ENCODE measurements at places on chromosomes 3 and 15.

GRCh38 chr3:189232790-189233189, 61.0 kb downstream of the TPRG1 start:
- no peak for DNase-seq

- DNase-seq: no peak
Measured at GRCh38 chr3:10047876-10048275, 21.6 kb downstream of the FANCD2 start.

DNA sequence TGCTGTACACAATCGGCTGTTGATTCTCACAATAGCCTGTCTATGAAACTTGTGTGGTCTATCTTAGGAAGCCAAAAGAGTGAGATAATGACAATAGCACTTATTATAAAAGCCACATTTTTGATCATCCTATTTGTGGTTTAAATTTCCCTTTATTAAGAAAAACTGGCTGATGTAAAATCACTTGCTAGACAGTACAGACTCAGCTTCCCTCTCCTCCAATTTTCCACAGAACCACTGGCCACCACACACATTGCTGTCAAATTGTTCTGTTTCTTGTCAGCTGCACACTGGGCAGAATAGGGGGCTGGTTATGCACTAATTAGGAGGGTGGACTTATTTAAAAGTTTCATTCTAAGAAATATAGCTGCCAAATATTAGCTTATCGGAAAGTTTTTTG, 425.9 kb downstream of the EPHA3 start:
- DNase-seq: no peak

DNA sequence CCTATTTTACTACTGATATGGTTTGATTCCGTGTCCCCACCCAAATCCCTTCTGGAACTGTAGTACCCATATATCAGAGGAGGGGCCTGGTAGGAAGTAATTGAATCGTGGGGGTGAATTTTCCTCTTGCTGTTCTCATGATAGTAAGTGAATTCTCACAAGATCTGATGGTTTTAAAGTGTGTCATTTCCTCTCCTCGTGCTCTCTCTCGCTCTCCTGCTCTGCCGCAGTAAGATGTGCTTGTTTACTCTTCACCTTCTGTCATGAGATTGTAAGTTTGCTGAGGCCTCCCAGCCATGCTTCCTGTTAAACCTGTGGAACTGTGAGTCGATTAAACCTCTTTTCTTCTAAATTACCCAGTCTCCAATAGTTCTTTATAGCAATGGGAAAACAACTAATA, 81.2 kb upstream of the ZBTB20 start:
- DNase-seq: no peak

DNA sequence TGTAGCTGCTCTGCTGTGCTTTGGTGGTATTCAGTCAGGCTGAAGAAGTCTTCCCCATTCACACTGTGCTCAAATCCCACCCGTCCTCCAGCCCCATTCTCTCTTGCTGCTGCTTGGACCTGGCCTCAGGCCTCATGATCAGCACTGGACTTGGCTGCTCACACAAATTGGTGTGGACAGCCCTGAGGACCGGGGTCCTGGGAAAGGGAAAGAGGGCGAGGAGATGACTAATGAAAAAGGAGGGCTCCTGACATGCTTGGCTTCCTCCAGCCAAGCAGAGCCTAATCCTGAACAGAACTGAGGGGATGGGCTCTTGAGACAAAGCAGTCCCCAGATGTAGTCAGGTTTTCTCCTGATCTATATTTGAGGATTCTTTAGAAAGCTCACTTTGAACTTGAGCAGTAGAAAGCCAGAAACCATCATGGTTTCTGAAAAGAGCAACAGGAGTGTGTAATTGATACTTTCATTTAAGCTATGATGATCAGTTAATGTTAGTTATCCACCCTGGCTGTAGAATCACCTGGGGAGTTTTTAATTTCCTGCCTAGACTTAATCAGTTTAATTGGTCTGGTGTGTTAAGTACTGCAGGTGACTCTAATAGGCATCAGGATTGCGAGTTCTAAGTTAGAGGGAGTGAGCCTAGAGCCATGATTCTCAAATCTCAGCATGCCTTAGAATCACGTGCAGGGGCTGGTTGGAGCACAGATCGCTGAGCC, 79.4 kb upstream of the THBS1 start:
- DNase-seq: no peak

GRCh38 chr15:101018450-101018849, 99.3 kb downstream of the LRRK1 start:
- DNase-seq: no peak

- DNase-seq: no peak
Measured at GRCh38 chr3:97636465-97636864, 128.1 kb upstream of the ARL6 start.

- no peak for DNase-seq
Measured at GRCh38 chr15:24075420-24076089, 388.4 kb upstream of the NDN start.
